Karpas-422 (cell line): ENCODE measurements at places on chromosomes 12 and 14.
A peak's percentile ranks its signal among the peaks of the same experiment; 100 is the strongest.

DNA sequence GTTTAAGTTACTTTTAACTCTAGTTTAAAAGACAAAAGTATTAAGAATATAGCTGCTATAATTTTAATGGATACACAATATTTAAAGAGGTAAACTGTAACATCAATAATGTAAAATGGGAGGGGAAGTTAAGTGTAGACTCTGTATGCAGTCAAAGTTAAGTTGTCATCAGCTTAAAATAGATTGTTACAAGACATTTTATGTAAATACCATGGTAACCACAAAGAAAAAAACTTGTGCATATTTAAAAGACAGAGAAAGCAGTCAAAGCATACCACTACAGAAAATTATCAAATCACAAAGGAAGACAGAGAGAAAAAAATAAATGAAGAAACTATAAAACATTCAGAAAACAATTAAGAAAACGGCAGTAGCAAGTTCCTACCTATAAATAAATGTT lies 73.3 kb downstream of the CEP128 start:
- DNase-seq, result no peak
- H3K27ac ChIP-seq, result no peak overlapping the region
- H3K36me3 ChIP-seq, result peaks cover 22% of the 10 kb centered on the region
- no peak overlapping the region for H3K4me3 ChIP-seq

DNA sequence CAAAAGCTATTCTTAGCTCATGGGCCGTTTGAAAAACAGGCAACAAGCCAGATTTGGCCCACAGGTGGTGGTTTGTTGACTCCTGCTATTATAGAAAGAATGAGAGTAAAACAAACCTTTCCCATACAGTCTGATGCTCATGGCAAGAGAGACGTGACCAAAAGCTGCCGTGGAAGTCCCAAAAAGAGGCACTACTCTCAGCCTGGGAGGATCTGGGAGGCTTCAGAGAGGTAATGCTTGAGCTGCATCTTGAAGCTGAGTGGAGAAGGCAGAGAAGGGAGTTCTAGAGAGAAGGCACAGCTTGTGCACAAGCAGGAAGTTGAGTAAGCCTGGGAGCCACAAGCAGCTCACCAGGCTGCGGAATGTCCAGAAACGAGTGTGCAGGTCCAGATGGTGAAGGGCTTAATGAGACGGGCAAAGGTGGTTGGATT lies 9.6 kb downstream of the PLXNC1 start:
- no peaks in the 10 kb centered on the region for H3K36me3 ChIP-seq
- H3K27me3 ChIP-seq, result no peaks in the 10 kb centered on the region
- no peak for DNase-seq
- peaks cover 7% of the 10 kb centered on the region for H3K4me1 ChIP-seq
- H3K4me3 ChIP-seq, result no peak overlapping the region

GRCh38 chr14:54788701-54789100 lies 113.9 kb downstream of the GCH1 start:
- peak overlapping the region; percentile 97 for H3K27ac ChIP-seq
- H3K27me3 ChIP-seq, result no peaks in the 10 kb centered on the region
- peaks cover 87% of the 10 kb centered on the region for H3K4me1 ChIP-seq
- H3K4me3 ChIP-seq, result no peak overlapping the region
- H3K36me3 ChIP-seq, result peaks cover 69% of the 10 kb centered on the region

GRCh38 chr14:72801836-72802587 lies 91.9 kb downstream of the DPF3 start:
- DNase-seq, result no peak
- H3K27me3 ChIP-seq, result no peaks in the 10 kb centered on the region
- no peak overlapping the region for H3K27ac ChIP-seq
- H3K36me3 ChIP-seq, result no peaks in the 10 kb centered on the region

- H3K27me3 ChIP-seq, result no peaks in the 10 kb centered on the region
- DNase-seq, result no peak
- H3K36me3 ChIP-seq, result no peaks in the 10 kb centered on the region
These were observed 39.2 kb downstream of the ZFP36L1 start for GRCh38 chr14:68753690-68754089.

- no peak overlapping the region for H3K4me3 ChIP-seq
- H3K4me1 ChIP-seq, result no peaks in the 10 kb centered on the region
- no peaks in the 10 kb centered on the region for H3K36me3 ChIP-seq
- DNase-seq, result no peak
These were observed 30.2 kb upstream of the GALNT9 start for GRCh38 chr12:132359551-132359950.

DNA sequence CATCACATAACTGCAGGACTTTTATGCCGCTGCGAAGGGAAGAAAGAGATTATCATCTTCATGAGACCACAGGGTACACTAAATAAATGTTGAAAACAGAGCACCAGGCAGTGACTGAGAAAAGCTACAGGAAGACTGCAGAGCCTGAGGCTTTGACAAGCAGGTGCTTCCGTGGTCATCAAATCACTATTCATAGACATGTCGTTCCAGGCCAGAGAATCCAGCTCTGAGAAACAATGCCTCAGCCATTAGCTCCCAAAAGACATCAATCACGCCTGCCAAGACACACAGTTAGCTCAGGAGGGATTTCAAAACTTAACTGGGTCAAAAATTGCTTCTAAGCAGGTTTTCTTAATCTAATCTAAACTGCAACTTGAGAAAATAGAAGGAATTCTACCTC lies 47.2 kb upstream of the GARIN6 start:
- H3K4me1 ChIP-seq, result peaks cover 73% of the 10 kb centered on the region
- no peaks in the 10 kb centered on the region for H3K27me3 ChIP-seq
- peak overlapping the region; percentile 98 for H3K27ac ChIP-seq
- peak; percentile 92 for DNase-seq
- peak overlapping the region; percentile 29 for H3K4me3 ChIP-seq
- H3K36me3 ChIP-seq, result no peaks in the 10 kb centered on the region

GRCh38 chr12:100324498-100324897 lies 32.4 kb upstream of the SLC17A8 start:
- H3K4me3 ChIP-seq, result no peak overlapping the region
- peaks cover 2% of the 10 kb centered on the region for H3K4me1 ChIP-seq
- H3K27ac ChIP-seq, result no peak overlapping the region
- no peak for DNase-seq

- no peaks in the 10 kb centered on the region for H3K27me3 ChIP-seq
- DNase-seq, result no peak
- H3K27ac ChIP-seq, result no peak overlapping the region
- no peak overlapping the region for H3K4me3 ChIP-seq
- H3K36me3 ChIP-seq, result no peaks in the 10 kb centered on the region
- H3K4me1 ChIP-seq, result no peaks in the 10 kb centered on the region
These were observed 377.0 kb upstream of the ATP2B1 start for GRCh38 chr12:90085494-90086274.

DNA sequence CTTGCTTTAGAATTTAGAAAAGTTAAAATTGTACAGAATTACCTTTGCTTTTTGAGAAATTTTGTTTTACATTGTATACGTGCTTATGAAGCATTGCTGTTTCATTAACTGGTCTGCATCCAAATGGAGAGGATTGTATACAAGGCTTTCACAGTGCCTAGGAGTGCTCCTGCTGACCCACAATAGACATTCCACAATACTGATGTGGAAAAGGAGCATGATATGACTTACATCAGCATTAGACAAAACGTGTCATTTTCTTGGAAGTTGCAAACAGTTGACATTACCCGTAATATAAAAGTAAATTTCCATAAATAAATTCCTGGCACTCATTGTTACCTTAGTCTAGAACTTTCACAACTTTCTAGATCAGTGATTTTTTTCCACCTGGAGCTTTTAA lies 1.9 kb downstream of the PRKD1 start:
- no peak overlapping the region for H3K4me3 ChIP-seq
- no peak overlapping the region for H3K27ac ChIP-seq
- no peaks in the 10 kb centered on the region for H3K27me3 ChIP-seq
- H3K36me3 ChIP-seq, result no peaks in the 10 kb centered on the region

GRCh38 chr12:12725956-12726554 lies 8.9 kb downstream of the CDKN1B start:
- H3K36me3 ChIP-seq, result no peaks in the 10 kb centered on the region
- H3K27ac ChIP-seq, result peak overlapping the region; percentile 94
- DNase-seq, result no peak
- H3K4me3 ChIP-seq, result peak overlapping the region; percentile 80

DNA sequence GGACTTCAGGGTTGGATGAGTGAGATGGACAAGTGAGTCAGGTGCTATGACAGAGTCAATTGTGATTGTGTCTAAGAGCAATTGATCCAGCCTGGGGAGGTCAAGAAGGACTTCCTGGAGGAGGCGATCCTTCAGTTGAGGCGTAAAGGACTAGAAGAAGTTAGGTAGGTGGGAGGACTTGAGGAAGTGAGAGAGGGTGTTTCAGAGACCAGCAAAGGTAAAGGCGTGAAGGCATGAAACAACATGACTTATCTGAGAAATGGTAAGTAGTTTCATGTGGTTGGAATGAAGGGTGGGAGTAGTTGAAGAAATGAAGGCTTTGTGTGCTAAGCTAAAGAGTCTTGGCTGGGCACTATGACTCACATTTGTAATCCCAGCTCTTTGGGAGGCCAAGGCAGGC lies 48.9 kb upstream of the PPP1CC start:
- H3K27ac ChIP-seq, result no peak overlapping the region
- no peak for DNase-seq
- no peak overlapping the region for H3K4me3 ChIP-seq

DNA sequence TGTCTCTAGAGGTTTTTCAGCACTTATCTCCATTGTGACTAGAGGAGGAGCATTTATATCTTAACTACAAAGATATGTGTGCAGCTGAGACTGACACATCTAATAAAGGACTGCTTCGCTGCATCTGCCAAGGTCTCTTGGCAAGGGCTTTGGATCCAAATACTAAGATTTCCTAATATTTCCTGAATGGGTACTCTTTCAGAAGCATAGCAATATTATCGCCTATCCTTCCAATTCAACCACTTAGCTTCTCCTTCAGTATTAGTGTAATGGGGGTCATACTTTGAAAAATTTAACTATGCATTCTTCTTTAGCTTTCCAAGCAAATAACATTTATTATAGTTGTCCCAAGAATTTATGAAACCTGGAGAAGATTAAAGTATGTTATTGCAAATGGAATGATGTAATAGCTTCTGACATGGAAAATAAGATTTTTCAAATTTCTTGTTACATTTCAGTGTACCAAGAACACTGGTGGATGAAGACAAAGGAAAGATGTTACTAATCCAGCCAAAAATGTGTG lies 243.0 kb upstream of the PDE3A start:
- H3K27ac ChIP-seq, result no peak overlapping the region
- H3K4me3 ChIP-seq, result no peak overlapping the region
- no peak for DNase-seq
- no peaks in the 10 kb centered on the region for H3K36me3 ChIP-seq
- H3K4me1 ChIP-seq, result no peaks in the 10 kb centered on the region
- H3K27me3 ChIP-seq, result no peaks in the 10 kb centered on the region

GRCh38 chr12:46950094-46950493 lies 124.3 kb upstream of the SLC38A4 start:
- no peak for DNase-seq
- no peak overlapping the region for H3K4me3 ChIP-seq
- no peak overlapping the region for H3K27ac ChIP-seq
- no peaks in the 10 kb centered on the region for H3K4me1 ChIP-seq
- H3K36me3 ChIP-seq, result no peaks in the 10 kb centered on the region

DNA sequence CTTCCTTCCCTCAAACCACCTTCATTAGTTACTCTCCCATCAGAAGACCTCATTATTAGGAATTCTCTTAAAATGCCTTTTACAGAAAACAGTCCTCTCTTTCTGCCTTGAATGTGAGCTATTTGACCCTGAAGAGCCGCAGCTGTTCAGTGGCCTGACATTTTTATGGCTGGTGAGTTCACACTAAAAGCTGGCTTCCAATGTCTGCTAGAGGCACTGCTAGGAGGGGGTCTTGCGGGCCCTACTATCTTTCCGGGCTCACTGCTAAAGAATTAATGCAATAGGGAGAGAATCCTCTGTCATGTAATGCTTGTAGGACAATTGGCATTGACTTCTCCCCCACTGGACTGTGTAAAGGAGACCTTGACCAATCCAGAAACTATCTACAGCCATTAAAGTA lies 87.7 kb downstream of the GPR135 start:
- no peak overlapping the region for H3K4me3 ChIP-seq
- DNase-seq, result no peak
- H3K36me3 ChIP-seq, result no peaks in the 10 kb centered on the region
- no peaks in the 10 kb centered on the region for H3K27me3 ChIP-seq
- H3K4me1 ChIP-seq, result no peaks in the 10 kb centered on the region

DNA sequence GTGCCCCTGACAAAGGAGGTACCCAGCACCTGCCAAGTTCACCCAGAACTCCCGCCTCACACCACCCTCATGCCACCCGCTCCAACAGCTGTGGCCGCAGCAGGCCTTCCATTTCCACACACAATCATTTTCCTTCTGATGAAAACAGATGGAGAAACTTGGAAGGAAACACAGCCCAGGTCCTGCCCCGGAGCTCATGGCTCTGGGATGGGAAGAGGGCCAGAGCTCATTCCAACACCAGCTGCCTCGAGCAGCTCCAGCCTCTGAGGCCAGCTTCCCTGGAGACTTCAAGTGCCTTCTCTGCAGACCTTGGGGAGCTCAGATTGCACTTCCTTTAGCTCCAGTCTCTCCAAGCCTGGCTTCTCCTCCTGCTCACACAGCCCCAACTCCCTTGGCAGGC lies 55.1 kb upstream of the CMKLR1 start:
- no peaks in the 10 kb centered on the region for H3K27me3 ChIP-seq
- no peak for DNase-seq
- H3K4me1 ChIP-seq, result no peaks in the 10 kb centered on the region
- H3K36me3 ChIP-seq, result no peaks in the 10 kb centered on the region
- H3K4me3 ChIP-seq, result no peak overlapping the region

- H3K4me3 ChIP-seq, result no peak overlapping the region
- H3K27me3 ChIP-seq, result no peaks in the 10 kb centered on the region
- peaks cover 97% of the 10 kb centered on the region for H3K4me1 ChIP-seq
- no peak for DNase-seq
- H3K36me3 ChIP-seq, result no peaks in the 10 kb centered on the region
These were observed 165.1 kb downstream of the DAD1 start for GRCh38 chr14:22423958-22424357.

- H3K4me1 ChIP-seq, result peaks cover 63% of the 10 kb centered on the region
- no peaks in the 10 kb centered on the region for H3K27me3 ChIP-seq
- H3K4me3 ChIP-seq, result peak overlapping the region; percentile 71
- H3K27ac ChIP-seq, result peak overlapping the region; percentile 10; the same call in 1 of the 2 replicates
- DNase-seq, result peak; percentile 83
- H3K36me3 ChIP-seq, result peaks cover 5% of the 10 kb centered on the region; the same call in 1 of the 2 replicates
These were observed 1.8 kb upstream of the ZNF839 start for GRCh38 chr14:102317564-102318248.

DNA sequence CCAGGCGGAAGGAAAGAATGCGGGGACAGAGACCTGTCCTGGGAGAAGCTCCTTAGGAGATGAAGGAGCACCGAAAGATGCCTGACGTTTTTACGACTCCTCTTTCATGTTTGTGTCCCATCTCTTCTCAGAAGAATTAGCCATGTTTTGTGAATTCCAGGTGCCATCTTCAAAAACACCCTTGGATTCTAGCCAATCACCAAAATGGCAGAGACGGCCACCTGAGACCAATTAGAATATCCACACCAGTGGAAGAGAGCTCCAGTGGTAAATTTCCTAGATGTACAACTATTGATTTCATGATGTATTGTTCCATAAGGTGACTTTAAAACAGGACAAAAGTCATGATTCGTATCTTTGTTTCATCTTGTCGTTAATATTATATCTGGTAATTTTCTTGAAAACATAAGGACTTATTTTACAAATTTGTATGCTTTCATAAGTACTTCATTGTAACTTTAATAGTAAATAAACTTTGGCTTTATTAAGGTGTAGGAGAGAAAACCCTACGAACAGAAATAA lies 62.3 kb upstream of the NUDT4 start:
- H3K27ac ChIP-seq, result no peak overlapping the region
- H3K4me1 ChIP-seq, result no peaks in the 10 kb centered on the region
- no peaks in the 10 kb centered on the region for H3K27me3 ChIP-seq

- no peaks in the 10 kb centered on the region for H3K36me3 ChIP-seq
- H3K4me3 ChIP-seq, result no peak overlapping the region
- DNase-seq, result no peak
- H3K4me1 ChIP-seq, result no peaks in the 10 kb centered on the region
- no peak overlapping the region for H3K27ac ChIP-seq
These were observed 165.5 kb upstream of the DIO3 start for GRCh38 chr14:101395779-101396178.
